ENCODE measurements at places on chromosomes 1 and 21.

- DNase-seq = no peak
These were observed 415.8 kb downstream of the SETD4 start for GRCh38 chr21:35644523-35644922.

DNA sequence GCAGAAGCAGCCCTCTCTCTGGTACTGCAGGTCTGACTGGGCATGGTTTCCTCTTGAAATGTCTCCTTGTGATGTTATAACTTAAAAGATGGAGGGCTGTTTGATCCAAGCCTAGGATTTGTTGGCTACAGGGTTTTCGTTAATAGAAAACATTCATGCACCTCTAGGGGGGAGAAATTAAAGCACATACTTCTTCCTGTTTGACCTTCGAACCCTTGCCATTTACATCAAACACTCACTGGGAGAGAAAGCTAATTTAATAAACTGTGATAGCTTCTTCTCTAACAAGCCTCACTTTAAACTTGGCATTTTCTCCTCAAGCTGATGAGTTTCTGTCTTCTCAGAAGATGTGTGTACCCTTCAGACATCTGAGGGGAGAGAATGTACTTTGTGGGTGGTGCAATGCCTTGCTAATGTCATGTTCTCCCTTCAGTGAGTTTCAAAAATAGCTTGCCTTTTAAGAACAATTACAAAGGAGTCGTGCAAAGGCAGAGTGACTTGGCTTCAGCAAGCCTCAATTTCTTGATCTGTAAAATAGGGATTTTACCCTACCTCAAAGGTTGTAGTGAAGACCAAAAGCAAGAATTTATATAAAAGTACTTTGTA lies 20.4 kb downstream of the CACHD1 start:
- no peak for DNase-seq

GRCh38 chr1:240092301-240093119 lies 827 bp downstream of the FMN2 start:
- DNase-seq = peak; percentile 73

DNA sequence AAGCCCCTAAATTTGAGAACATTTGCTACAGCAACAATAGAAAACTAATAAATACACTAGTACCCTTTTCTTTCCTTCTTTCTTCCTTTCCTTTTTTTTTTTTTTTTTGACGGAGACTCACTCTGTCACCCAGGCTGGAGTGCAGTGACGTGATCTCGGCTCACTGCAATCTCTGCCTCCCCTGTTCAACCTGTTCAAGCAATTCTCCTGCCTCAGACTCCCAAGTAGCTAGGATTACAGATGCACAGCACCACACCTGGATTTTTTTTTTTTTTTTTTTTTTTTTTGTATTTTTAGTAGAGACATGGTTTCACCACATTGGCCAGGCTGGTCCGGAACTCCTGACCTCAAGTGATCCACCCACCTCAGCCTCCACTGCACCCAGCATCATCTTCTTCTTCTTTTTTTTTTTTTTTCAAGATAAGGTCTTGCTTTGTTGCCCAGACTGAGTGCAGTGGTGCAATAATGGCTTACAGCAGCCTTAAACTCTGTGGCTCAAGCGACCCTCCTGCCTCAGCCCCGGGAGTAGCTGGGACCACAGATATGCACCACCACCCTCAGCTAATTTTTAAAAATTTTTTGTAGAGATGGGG lies 19.6 kb upstream of the CBR3 start:
- DNase-seq = no peak

DNA sequence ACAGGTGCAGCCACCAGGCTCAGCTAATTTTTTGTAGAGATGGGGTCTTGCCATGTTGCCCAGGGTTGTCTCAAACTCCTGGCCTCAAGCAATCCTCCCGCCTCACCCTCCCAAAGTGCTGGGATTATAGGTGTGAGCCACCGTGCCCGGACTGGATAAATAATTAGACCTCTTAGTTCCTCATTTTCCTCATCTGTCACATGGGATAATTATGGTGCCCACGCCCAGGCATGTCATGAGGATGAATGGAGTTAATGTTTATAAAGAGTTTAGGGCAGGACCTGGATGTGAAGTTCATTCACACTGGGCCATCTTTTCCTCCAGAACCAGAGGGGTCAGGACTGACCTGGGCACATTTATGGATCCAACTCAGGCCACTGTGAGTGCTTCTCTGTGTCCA lies 23.7 kb downstream of the PADI3 start:
- DNase-seq = no peak

DNA sequence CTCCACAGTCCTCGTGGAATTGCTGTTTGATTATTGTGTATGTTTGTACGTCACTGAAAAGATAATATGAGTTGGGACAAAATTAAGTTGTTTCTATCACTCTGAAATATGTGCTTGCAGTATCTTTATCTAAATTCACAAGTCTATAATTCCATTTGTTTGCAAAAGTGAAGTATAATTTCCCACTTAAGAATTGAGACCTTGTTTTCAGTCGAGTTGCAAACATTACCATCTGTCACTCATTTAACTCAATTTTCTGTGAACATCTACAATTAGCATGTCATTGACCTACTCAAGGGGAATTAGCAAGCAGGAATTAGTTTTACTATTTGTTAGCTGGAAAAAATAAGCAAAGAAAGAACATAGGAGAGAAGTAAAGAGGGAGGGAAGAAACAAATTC lies 195.8 kb downstream of the TPR start:
- no peak for DNase-seq

DNA sequence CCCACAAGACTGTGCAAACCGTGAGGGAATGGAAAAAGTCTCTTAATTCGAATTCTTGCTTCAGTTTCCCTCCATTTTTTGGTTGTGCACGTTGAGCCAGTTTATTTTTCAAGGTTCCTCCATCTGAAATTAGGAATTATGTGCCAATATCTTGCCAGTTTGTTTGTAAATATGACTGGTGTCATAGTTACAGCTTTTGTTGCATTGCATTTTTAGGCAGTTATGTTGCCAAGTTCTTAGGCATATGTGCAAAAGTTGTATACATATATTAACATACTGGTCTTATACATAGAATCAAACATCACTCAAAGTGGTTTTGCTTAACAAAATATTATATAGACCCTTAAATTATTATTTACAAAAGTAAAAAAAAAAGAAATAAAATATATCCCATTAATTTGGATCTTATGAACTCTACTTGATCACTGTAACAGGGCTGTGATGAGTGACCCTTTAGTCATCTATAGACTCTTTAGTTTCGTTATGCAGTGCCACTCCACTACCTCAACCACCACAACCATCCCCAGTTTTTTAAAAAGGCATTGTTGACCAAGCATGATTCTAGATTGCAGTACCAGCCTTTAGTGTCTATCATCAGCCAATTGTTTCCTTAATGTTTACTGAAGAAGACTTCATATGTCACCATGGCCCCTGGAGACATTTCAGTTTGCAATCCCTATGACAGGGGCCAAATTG lies 20.9 kb upstream of the DYNLT5 start:
- no peak for DNase-seq

DNA sequence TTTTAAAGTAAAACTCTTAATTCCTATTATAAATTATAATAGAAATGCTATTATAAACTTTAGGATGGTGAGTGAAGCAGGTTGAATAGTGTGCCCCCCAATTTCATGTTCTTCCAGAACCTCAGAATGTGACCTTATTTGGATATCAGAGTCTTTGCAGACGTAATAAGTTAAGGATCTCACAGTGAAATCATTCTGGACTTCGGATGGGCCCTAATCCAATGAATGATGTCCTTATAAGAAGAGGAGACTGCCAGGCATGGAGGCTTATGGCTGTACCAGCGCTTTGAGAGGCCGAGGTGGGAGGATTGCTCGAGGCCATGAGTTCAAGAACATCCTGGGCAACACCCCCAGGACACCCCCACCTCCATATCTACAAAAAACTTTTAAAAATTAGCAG lies 9.4 kb upstream of the MT1HL1 start:
- DNase-seq = no peak

- DNase-seq = no peak
These were observed 20.0 kb downstream of the PHLDA3 start for GRCh38 chr1:201448990-201449389.

GRCh38 chr1:48077795-48078222 lies 80.6 kb upstream of the TRABD2B start:
- DNase-seq = no peak

- DNase-seq = no peak
These were observed 18.1 kb upstream of the IL19 start for GRCh38 chr1:206752481-206752880.

DNA sequence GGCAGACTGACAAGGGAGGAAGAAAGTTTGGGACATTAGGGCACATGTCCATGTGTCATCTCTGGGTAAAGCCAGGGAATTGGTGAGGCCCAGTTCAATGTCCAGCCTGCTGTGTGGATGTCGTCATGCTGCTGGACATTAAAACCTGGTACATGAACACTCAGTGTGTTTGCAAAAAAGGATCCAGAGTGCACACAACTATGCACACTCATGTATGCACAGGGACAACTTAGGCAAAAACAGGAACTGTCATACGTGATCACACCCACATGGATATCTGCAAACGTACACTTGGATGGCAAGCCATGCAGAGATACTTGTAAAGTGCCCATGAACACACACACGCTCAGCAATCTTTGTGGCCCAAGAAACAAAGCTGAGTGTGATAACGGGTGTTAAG lies 47.9 kb upstream of the NEK2 start:
- no peak for DNase-seq

DNA sequence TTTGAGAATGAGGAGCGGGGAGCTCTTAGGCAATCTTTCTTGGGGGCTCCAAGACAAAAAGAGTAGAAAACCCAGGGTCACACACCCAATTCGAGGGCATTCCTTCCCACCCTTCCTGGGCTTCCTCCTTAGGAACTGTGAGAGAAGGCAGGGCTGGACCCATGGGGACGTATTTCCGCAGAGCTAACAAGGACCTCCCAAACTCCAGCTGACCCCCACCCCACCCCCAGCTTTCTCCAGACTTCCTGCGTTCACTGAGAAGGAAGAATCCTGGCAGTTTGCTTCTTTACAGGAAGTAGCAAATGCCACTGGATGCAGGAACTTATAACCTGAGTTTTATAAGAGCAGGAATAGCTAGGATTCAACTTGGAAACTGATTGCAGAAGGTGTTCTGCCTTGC lies 2.7 kb upstream of the LHX9 start:
- DNase-seq = no peak

- DNase-seq = no peak
These were observed 754.8 kb upstream of the ADAMTS5 start for GRCh38 chr21:27721675-27722074.

DNA sequence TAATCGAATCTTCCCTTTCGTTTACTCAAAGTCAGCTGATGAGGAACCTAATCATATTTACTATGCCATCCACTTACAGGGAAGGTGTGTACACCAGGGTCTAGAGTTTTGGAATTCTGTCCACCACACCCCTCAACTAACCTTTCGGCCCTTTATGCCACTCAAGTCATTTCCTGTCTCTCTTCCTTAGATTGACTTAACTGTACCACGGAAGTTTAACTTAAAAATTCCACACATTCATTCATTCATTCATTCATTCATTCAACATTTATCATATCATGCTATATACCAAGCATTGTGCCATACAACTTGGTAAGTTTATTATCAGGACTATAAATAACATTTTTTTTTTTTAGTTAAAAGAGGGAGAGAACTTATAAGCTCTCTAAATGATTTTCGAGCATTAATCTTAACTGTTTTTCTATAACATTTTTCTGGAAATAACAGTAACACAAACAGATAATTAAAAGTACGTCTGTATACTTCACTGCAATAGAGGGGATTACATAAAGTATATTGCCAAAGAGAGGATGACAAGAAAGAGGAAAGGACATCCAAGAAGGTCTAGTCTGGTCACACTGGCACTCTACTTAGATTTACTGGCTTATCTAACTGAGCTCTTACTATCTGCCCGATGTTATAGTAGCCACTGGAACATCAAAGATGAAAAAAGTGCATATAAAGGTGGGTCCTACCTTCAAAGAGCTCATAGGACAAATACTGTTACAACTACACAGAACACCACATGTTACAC lies 243.7 kb downstream of the PBX1 start:
- DNase-seq = no peak

- DNase-seq = no peak
These were observed 25.6 kb downstream of the CCDC190 start for GRCh38 chr1:162835157-162835899.

- DNase-seq = no peak
These were observed 90.4 kb downstream of the SLC30A10 start for GRCh38 chr1:219837994-219838294.

GRCh38 chr1:112744009-112744578 lies 29.0 kb upstream of the PPM1J start:
- peak; percentile 47 for DNase-seq

GRCh38 chr1:19648689-19649088 lies 4.6 kb downstream of the NBL1 start:
- DNase-seq = peak; percentile 46

DNA sequence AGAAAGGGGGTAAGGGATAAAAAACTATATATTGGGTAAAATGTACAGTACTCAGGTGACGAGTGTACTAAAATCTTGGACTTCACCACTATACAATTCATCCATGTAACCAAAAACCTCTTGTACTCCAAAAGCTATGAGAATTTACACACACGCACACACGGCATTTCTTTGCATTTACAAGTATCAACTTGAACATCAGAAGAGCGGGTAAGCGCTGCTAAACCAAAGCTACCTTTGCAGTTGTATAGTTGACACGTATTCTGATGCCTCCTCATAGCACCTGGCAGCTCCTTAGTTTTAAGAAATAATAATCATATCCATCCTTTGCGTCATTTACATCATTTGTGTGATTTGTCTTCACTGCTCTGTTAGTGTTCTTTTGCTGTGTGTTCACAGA lies 17.6 kb downstream of the CDC42BPA start:
- no peak for DNase-seq

- no peak for DNase-seq
These were observed 41.9 kb upstream of the ANGPTL7 start for GRCh38 chr1:11147197-11147770.

DNA sequence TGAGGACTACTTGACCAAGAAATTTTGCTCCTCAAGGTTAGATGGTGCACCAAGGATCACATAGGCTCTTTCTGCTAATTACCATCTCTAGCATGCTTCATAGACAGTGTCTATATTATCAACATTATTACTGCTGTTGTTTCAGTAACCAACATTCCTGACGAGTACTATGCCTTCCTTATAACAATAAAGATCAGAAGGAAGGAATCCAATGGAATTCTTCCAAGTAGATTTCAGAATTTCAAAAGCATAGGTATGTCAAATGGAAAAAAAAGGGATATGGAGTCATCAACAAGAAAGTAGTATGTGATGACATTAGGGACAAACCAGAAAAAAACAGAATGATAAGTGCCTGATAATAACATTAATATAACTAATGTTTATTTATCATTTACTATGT lies 39.6 kb upstream of the LPGAT1 start:
- DNase-seq = peak; percentile 11

GRCh38 chr1:33130297-33130696 lies 49.3 kb downstream of the AZIN2 start:
- DNase-seq = no peak

All from AG10803 (cell line).